ENCODE measurements at places on chromosomes 3 and 15.

DNA sequence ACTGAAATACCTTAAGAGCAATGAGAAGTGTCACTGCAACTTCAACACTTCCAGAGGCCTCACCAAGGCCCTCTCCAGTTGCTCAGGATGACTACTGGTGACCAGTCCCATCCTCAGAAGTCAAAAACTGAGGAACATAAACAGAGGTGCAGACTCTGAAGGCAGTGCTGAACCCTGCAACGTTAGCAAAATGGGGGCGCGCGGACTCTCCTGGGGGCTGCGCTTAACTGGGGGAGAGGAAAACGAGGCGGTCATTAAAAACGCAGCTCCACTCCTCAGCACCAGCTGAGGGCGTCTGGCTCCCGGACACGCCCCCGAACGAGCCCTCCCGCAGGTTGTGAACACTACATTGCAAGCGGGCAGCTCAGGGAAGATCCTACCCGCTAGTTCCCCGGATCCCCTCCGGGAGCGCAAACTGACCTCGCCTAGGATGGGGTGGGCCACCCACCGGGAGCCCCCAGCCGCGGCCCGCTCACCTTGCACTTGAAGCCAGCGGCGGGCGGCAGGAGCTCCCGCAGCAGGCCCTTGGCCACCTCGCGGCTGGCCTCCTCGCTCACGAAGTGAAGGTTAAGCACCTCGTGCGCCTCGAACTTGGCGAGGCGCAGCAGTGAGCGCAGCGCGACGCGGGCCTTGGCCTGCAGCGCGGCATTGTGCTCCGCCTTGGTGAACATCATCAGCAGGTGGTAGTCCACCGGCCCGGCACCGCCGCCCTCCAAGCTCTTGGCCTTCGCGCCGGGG, 711 bp downstream of the XXYLT1 start:
- peak; percentile 18 for DNase-seq

- DNase-seq = no peak
These were observed 17.4 kb downstream of the NSMCE3 start for GRCh38 chr15:29252234-29252633.

DNA sequence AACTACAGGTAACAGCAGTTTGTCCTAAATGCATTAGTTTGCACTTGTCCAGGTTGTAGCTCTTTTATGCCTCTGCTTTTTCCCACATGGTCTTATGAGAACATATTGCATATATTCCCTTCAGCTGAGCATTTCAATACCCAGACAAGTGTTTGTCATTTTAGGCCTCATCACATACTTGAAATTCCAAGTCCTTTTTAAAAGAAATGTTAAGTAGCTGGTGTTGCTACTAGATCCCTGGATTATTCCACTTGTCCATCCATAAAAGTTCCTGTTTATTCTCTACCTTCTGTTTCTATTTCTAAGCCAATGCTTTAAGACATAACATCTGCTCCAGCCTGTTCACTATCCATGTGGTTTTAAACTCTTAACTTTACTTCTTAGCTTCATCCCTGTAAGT, 128.4 kb downstream of the NECTIN3 start:
- DNase-seq = no peak

GRCh38 chr15:68650901-68651709, 72.3 kb downstream of the CORO2B start:
- peak; percentile 35 for DNase-seq

- DNase-seq = no peak
These were observed 1.2 kb downstream of the HRH1 start for GRCh38 chr3:11155341-11156025.

GRCh38 chr15:69807721-69808120, 290.0 kb downstream of the TLE3 start:
- no peak for DNase-seq

DNA sequence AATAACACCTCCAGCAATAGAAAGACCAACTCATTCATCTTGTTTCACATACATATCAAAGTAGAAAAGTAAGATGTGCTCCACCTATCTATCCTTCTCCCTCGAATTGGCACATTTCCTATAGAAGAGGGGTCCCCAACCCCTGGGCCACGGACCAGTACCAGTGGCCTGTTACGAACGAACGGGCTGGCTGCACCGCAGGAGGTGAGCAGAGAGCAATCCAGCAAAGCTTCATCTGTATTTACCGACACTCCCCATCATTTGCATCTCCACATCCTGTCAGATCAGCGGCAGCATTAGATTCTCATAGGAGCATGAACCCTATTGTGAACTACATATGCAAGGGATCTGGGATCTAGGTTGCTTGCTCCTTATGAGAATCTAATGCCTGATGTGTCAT, 95.0 kb upstream of the CGNL1 start:
- no peak for DNase-seq

GRCh38 chr15:33021806-33022389, 172.6 kb downstream of the FMN1 start:
- DNase-seq = no peak

DNA sequence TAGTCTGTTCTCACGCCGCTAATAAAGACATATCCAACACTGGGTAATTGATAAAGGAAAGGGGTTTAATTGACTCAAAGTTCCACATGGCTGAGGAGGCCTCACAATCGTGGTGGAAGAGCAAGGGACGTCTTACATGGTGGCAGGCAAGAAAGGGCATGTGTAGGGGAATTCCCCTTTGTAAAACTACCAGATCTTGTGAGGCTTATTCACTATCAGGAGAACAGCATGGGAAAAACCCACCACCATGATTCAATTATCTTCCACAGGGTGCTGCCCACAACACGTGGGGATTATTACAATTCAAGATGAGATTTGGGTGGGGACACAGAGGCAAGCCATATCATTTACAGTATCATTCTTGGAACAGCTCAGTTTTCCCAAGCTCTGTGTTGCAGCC, 268.0 kb downstream of the SUCLG2 start:
- no peak for DNase-seq

- DNase-seq = no peak
These were observed 67.5 kb downstream of the TIPARP start for GRCh38 chr3:156741935-156742334.

GRCh38 chr3:59566481-59566975, 516.7 kb upstream of the CFAP20DC start:
- DNase-seq = no peak

DNA sequence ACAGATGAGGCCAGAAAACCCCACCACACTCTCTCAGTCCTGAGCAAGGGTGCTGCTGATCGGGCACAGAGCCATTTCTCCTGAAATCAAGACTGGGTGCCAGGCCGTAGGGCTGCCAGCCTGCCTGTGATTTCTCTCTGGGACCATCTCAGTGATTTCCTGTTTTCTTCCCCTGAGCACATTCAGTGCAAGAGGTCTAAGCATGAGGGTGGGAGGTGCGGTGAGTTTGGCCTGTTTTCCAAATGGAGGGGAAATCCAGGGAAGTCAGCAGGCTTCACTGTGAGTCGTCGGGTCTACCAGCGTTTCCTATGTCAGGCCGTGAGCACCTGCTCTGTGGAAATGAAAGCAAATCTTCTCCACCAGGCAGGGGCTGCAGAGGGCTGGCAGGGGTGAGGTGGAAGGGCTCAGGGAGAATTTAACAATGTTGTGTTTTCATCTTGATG, 82.3 kb downstream of the ST6GAL1 start:
- no peak for DNase-seq

DNA sequence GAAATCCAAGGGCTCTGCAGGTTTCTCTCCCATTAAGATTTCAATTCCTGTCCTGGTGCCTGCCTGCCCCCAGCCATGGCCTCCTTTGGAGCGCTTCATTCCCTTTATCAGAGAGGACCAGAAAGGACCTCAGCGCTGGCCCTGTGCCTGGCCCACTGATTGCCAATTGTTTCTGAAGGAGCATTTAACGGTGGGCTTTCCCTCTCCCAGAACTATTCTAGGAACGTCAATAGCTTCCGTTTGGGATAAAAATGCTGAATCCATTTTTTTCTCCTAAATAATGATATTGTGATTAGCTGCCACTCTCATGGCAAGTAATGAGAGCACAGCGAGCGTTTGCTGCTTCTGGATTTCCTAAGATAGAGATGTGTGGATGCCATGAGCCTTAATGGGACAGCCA, 12.2 kb upstream of the SLC6A1 start:
- DNase-seq = no peak

DNA sequence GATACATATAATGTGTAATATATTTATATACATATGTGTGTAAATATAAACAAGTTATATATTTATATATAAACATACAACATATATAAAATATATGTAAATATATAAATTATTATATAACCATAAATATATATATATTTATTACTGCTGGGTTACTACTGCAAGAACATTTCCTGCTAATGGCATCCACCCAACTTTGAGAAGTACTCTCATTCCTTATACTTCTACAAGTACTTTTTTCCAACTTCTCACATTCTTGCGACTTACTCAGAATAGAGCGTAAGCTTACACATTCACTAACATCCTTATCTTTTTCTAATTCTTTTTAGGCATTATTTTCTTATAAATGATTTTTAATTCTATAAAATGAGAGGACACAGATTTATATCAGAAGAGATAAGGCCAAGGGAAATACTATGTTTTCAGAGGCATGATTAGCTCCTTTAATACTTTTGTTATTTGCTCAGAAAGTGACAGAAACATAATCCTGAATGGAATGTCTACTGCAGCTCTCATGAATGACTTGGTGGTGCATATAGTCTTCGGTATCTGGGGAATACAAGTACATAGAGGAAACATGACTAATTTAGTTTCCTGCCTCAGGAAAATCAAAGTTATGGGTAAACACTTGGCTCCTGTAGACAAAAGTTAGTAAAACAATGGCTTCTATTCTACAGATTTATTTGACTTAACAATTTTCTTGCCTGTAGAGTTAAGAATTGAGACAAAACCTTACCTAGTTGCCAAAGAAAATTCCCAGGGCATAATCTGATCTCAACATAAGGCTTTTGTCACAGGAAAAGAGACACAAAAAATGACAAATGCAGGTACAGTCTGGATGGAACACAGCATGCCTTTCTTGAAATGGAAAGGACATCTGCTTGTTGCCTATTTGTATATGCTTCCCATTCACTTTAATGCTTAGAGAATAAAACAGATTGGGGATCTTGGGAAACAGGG, 453.9 kb downstream of the SQOR start:
- DNase-seq = no peak

GRCh38 chr3:19446687-19447086, 298.4 kb downstream of the KCNH8 start:
- no peak for DNase-seq

Measured in activated CD4-positive, alpha-beta T cell treated with anti-CD3 and anti-CD28 coated beads for 24 hours (primary cell).